ENCODE measurements at places on chromosomes 3 and 15.

DNA sequence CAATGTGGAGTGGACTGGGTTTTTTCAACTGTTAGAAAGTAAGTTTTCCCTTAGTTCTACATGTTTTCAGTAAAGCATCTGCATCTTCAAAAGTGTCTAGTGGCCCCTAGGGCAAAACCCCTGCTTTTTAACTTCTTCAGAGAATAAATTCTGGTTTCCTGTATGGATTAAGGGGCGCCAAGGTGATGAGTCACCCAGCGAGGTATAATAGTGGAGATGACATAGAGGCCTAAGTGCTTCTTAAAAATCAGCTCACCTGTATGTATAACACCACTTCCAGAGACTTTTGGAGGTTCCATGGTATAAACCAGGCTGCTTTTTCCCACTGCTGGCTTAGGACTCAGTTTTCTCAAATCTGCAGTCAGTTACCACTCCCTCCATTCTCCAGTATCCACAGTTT, 68.9 kb downstream of the SYN2 start:
- no peak for DNase-seq

DNA sequence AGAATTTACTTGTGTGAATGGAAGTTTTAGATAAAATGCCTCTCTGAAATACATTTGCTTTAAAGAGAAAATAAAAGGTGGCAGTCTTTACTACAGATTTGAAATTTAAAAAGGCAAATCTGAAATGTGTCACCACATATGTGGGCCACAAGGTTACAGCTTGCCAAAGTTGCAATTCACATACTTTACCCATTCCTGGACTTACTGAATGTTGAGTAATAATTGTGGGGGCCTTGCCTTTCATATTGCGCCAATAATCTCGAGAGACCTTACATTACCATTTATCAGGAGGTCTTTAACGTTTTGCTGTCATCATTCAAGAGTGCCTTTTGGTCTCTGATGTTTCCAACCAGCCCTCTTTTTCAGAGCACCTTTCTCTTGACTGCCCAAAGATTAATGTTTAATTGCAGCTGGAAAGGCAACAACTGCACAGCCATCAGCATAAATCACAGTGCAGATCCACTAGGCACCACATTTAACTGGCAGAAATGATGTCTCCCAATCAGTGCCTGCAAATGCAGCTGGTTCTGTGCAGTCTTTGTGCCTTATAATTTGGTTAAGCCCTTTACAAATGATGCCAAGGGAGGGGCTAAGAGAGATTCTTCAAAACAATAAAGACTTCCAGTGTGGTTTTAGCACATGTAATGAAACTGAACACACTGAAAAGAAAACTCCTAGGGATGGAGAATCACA, 206.8 kb downstream of the MAGI1 start:
- peak; percentile 56 for DNase-seq

- DNase-seq = no peak
Measured at GRCh38 chr3:175307642-175308041, 448.5 kb downstream of the NAALADL2 start.

DNA sequence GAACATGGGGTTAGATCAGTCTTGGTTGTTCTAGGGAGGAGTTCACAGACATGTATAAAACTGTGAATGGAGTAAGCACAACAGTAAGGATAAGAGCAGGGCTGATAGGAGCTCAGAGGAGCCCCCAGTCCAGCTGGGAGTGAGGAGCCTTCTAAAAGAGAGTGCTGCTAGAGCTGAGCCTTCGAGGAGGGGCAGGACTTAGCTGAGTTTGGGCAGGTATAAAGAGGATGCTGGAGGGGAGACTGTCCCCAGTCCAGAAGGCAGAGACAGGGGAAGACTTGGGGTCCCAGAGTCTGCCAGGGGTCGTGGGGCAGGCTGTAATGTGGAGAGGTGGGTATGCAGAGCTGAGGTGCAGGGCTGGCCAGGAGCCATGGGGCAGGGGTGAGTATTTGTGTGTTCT, 12.1 kb downstream of the CAND2 start:
- no peak for DNase-seq

- DNase-seq = peak; percentile 82
Measured at GRCh38 chr15:56496635-56497034, 31.7 kb upstream of the MNS1 start.

GRCh38 chr3:9388562-9389272, 8.7 kb upstream of the SETD5 start:
- DNase-seq = no peak

GRCh38 chr3:115634052-115634451, 10.7 kb downstream of the GAP43 start:
- no peak for DNase-seq

GRCh38 chr3:193872265-193872753, 263.6 kb upstream of the HES1 start:
- no peak for DNase-seq

- no peak for DNase-seq
Measured at GRCh38 chr15:75034615-75035014, 11.2 kb downstream of the PPCDC start.

- DNase-seq = peak; percentile 20
Measured at GRCh38 chr3:9279966-9280365, 30.5 kb upstream of the SRGAP3 start.

GRCh38 chr3:150681057-150681456, 22.7 kb downstream of the ERICH6 start:
- no peak for DNase-seq

DNA sequence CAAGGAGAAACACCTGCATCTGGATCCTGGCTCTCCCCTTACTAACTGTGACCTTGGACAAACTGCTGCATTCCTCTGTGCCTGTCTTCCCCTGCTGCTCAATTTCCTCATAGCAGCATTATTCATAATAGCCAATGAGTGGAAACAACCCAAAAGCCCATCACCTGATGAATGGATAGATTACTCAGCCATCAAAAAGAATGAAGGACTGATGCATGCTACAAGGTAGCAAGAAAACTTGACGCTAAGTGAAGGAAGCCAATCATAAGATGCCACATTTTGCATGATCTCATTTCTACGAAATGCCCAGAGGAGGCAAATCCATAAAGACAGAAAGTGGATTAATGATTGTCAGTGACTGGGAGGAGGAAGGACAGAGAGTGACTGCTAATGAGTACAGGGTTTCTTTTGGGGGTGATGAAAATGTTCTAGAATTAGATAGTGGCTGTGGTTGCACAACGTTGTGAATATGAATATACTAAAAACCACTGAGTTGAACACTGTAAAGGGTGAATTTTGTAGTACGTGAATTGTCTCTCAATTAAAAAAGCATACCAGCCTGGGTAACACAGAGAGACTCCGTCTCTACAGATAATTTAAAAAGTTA, 11.2 kb downstream of the IGDCC4 start:
- no peak for DNase-seq

- no peak for DNase-seq
Measured at GRCh38 chr3:125054062-125054448, 1.7 kb downstream of the HEG1 start.

DNA sequence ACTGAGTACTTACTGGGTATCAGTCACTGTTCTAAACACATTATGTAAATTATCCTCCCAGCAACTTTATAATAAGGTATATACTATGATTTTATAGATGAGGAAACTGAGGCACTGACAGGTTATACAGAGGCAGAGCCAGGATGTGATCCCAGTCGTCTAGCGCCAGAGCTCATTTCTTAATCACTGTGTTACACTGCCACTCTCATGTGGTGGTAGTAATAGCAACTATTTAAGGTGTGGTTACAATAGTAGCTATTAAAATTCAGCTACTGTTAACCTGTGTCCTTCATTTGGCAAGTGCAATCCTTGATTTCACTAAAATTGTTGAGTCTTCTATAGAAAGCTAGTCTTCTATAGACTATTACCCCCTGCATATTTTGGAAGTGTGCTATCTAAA, 43.1 kb upstream of the TRPC1 start:
- DNase-seq = no peak

DNA sequence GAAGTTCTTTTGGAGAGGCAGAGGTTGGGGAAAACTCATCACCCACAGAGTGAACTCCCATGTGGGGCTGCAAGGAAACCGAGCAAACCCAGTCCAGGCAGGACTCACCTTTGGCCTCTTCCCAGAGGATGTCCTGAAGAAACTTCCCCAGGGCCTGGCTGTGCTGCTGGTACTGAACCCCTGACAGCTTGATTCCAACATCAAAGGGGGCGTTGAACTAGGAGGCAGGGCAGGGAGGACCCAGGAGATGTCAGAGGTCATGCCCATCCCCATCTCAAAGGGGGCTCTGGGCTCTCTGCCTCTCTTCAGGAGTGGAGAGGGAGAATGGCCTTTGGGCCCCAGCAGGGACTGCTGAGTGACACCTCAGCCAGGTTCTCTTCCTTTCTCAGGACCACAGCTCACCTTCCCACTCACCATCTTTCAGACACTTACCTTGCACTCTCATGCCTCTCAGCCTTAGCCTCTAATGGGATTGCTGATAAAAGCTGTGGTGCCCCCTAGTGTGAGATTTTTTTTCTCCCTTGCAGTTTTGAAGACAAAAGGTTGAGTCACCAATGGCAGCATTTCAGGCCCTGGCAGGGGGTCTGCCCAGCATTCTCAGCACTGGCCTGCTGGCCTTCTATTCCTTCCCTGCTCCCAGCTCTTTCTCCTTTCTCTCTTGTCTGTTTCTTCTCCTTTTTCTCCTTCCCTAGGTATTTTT, 6.0 kb downstream of the GHRL start:
- peak; percentile 53 for DNase-seq

DNA sequence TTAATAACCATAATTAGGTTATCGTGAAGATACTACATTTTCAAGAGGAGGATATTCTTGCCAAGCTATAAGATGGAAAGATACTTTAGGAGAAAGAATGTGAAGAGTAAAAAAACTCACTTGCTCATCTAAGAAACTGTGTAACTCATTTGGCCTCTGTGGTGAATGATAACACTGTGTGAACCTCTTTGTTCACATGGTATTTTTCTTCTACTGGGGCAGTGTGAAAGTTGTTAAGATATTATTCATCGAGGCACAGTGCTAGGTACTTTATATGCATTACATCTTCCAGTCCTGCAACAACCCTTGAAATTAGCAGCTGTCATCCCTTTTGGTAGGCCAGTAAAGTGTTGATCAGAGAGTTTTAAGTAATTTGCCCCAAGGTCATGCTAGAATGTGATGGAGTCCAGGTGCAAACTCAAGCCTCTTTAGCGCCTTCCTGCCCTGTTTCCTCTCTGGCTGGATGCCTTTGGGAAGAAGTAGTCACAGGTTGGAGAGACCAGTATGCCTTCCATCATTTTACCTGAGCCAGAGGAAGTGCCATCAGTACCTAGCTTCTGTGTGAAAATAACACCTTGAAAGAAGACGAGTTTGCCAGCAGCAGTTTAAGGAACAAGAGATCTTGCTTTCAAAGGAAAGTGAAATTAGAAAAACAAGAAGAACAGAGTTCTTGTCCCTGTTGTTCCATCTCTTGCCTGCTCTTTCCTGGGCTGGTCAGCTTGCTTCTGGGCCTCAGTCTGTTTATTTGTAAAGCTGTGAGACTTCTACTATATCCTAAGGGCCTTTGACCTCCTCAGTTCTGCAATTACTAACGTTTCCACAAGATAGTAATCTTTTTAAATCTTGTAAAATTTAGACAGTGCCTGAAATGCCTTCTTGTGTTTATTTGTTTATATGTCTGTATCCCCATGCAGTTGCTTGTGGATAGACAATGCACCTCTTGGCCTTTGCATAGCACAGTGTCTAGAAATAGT, 179.3 kb downstream of the FNDC3B start:
- no peak for DNase-seq

DNA sequence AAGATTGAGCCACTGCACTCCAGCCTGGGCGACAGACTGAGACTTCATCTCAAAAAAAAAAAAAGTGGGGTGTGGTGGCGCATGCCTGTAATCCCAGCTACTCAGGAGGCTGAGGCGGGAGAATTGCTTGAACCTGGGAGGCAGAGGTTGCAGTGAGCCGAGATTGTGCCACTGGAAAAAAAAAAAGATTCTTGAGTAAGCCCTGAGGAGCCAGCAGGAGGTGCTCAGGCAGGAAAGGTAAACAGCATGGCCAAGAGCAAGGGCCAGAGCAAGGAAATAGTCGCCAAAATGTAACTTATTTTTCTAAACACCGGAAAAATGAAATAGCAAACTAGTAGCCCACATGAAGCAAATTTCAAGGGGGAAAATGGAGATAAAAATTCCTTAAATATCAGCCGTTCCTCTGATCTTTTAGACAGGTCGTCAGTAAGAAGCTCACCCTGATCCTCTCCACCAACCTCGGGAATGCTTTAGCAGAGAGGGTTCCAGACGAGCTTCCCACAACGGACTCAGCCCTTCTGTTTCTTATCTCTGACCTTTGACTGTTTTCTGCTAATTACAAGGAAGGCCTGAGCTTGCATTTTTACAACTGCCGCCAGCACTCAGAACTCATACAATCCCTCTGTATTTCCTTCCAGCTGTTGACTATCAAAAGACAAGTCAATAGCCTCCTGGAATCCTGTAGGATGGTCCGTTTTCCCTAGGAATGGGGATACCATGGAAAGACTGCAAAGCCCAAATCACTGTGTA, 45.0 kb upstream of the AKAP13 start:
- DNase-seq = no peak

DNA sequence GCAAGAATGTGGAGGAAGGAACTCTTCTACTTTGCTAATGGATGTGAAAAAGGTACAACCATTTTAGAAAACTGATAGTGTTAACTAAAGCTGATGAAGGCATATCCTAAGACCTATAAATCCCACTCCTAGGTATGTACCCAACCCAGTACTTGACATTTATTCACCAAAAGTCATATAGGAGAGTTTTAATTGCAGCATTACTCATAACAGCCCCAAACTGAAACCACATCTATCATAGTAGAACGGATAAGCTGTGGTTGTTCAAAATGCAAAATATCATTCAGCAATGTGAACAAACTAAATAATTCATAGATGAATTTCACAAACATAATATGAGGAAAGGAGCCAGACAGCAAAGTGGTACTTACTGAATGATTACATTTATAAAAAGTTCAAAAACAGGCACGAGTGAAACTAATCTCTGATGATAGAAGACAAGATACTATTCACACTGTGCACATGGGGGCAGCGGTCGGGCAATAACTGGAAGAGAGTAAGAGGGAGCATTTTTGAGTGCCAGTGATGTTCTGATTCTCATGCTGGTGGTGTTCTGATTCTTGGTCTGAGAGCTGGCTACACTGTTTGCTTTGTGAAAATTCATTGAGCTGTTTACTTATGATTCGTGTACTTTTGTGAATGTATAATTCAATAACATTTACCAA, 34.3 kb downstream of the GOLIM4 start:
- peak; percentile 41 for DNase-seq

DNA sequence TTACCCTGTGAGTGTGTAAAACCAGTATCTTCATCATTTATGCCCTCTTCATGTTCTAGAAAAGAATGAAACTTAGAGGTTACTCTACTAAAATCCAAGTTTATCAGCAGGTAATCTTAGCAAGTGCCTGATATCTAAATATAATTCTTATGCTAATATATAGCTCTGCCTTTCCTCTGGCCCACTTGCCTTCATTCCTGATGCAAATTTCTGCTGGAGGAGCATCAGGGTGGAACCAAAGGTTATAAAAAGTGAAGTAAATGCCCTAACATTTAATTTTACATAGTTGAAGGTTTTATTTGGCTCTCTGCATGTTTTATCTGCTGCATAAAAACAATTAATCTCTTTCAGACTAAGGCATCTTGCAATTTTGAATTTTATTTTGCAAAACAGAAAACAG, 936.2 kb downstream of the ROBO2 start:
- no peak for DNase-seq

- DNase-seq = no peak
Measured at GRCh38 chr15:45341790-45342189, 36.6 kb downstream of the GATM start.

- DNase-seq = no peak
Measured at GRCh38 chr3:10338591-10339353, 17.9 kb upstream of the SEC13 start.
